ENCODE measurements at places on chromosomes 3 and 15. TPM values are rescaled to one million over a fixed set of nuclear protein-coding genes. Genes with fewer than 3 reads are reported as not detected.

Gene CFAP91
- total RNA-seq: 1.4 TPM

Gene GOLGA8N
- total RNA-seq: 5.7 TPM

Gene MRPL46
- total RNA-seq: 14.1 TPM

Gene MCF2L2
- 1.0 TPM for total RNA-seq

Gene DUOXA2
- not detected for total RNA-seq

Gene PPCDC
- 8.0 TPM for total RNA-seq

Gene AP3B2
- 1.4 TPM for total RNA-seq

Gene POTEB3
- total RNA-seq: not detected

Gene SLC12A1
- total RNA-seq: not detected

Gene CSPG5
- 0.11 TPM for total RNA-seq

Gene NAALADL2
- 33.3 TPM for total RNA-seq

Gene LINGO1
- 0.11 TPM for total RNA-seq

Gene RAD54L2
- total RNA-seq: 22.9 TPM

Gene GNL3
- total RNA-seq: 130 TPM

Gene CHCHD6
- 12.0 TPM for total RNA-seq

Gene GRK7
- not detected for total RNA-seq

Gene RBM6
- 66.6 TPM for total RNA-seq

Gene ZNF501
- total RNA-seq: 9.5 TPM

Gene PIERCE2
- total RNA-seq: 4.6 TPM

Gene SPINT1
- 0.26 TPM for total RNA-seq

Gene RAB5A
- total RNA-seq: 73.4 TPM

Gene CERS3
- not detected for total RNA-seq

Gene CRYGS
- total RNA-seq: 1.6 TPM

Gene POLQ
- total RNA-seq: 2.5 TPM

Gene ZMAT3
- 48.5 TPM for total RNA-seq
